Gastrocnemius medialis (tissue), 4 donors: ENCODE measurements at places on chromosomes 11 and 22. TPM values are rescaled to one million over a fixed set of nuclear protein-coding genes. Genes with fewer than 3 reads are reported as not detected.

- H3K27me3 ChIP-seq = no peaks in the 10 kb centered on the region
- H3K4me3 ChIP-seq = no peak overlapping the region
- no peak for DNase-seq
- H3K27ac ChIP-seq = no peak overlapping the region
- H3K36me3 ChIP-seq = no peaks in the 10 kb centered on the region
These were observed 27.2 kb downstream of the GLB1L2 start for GRCh38 chr11:134358856-134359490.

GRCh38 chr22:30233582-30233981 is 13.0 kb downstream of the LIF start:
- peaks cover 13% of the 10 kb centered on the region for H3K27me3 ChIP-seq
- H3K36me3 ChIP-seq = no peaks in the 10 kb centered on the region
- no peak overlapping the region for H3K27ac ChIP-seq
- H3K4me3 ChIP-seq = no peak overlapping the region

GRCh38 chr11:131763193-131763890 is 392.9 kb downstream of the NTM start:
- H3K4me1 ChIP-seq = no peaks in the 10 kb centered on the region
- no peak overlapping the region for H3K27ac ChIP-seq
- DNase-seq = no peak
- no peaks in the 10 kb centered on the region for H3K36me3 ChIP-seq
- no peaks in the 10 kb centered on the region for H3K27me3 ChIP-seq

GRCh38 chr11:28108958-28109357 is 770 bp downstream of the METTL15 start:
- peak overlapping the region; percentile 66 for H3K4me3 ChIP-seq
- H3K27ac ChIP-seq = peak overlapping the region; percentile 79
- no peaks in the 10 kb centered on the region for H3K27me3 ChIP-seq
- DNase-seq = no peak
- peaks cover 34% of the 10 kb centered on the region for H3K4me1 ChIP-seq

GRCh38 chr11:57597461-57597915 is at the start of gene SERPING1:
Gene SERPING1 (plus strand): TSS chr11:57597685. CDS start chr11:57598271, 586 bp downstream.
- peak within 1 kb of the TSS; percentile 63 for H3K4me3 ChIP-seq
- H3K36me3 ChIP-seq = no peaks in the 10 kb centered on the region
- H3K4me1 ChIP-seq = peaks cover 7% of the 10 kb centered on the region
- H3K27ac ChIP-seq = peak within 1 kb of the TSS; percentile 90
- DNase-seq = peak; percentile 44

B4GALNT4 gene
- not detected for total RNA-seq

KCNK7 gene
- 18.6 TPM for total RNA-seq

RASSF10 gene
- 0.62 TPM for total RNA-seq
